ENCODE measurements at places on chromosomes 6 and 20.

GRCh38 chr6:144185133-144185836 lies 35.0 kb downstream of the STX11 start:
- DNase-seq: no peak

DNA sequence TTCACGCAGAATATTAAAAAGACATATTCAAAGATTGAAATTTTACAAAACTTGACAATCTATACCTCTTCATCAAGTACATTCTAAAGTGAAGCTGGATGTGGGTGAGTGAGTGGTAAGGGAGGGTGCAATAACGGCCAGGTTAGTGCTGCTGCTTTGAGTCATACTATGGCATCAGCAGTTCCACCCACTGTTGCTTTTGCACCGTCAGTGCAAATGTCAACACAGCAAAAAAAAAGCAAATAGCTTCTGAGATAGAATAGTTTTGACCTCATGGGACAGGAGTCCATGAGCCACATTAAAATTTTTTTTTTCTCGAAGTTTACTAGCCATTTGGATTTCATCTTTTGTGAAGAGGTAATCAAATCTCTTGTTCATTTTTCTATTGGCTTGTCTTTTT lies 31.8 kb downstream of the PSMF1 start:
- DNase-seq: no peak

- no peak for DNase-seq
These were observed 129.5 kb downstream of the FOXC1 start for GRCh38 chr6:1739220-1739619.

GRCh38 chr6:44527583-44528369 lies 140.3 kb downstream of the CDC5L start:
- DNase-seq: no peak

DNA sequence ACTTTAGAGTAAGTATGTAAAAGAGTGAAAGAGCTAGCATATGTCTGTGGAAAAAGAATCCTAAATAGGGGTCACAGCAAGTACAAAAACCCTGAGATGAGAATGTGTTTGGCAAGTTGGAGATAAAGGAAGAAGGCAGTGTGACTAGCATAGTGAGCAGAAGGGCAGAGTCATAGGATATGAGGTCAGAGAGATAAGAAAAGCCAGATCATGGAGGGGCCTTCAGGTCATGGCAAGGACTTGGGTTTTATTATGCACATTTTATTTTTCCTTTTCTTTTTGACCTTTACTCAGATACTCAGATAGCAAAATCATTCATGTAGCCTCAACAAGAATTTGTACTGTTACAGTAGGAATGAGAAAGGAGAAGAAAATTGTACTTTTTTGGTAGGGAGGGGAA lies 138.0 kb downstream of the GJA1 start:
- no peak for DNase-seq

DNA sequence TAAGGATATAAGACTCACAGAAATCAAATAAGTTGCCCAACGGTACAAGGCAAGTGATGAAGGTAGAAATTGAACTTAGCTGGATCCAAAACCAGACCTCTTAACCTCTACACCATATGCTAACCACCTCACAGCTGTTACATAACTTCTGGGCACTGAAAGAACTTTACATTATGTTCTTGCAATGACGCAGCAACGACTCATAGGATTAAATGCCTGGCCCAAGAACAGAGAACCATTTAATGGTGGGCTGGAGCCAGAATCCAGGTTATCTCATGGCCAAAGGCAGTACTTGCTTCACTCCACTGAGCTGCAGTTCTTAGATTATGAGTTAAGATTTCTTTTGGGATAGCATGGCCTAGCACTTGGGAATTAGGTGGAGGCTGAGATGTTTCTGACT lies 4.4 kb downstream of the TRMT6 start:
- no peak for DNase-seq

DNA sequence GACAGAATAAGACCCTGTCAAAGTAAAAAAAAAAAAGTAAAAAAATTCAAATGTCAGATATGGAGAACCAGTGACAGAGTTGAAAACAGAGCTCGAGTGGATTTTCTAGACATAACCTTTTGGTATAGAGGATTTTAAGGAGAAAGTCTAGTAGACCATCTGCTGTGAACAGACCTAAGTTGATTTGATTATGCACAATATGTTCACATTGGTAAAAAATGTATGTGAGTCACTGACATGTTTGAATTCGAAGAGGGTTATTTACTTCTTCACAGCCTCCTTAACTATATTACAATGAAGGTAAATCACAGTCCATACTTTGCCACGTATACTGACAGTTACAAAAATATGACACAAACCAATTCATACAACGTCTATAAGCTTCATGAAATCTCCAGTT lies 7.4 kb downstream of the TINAG start:
- no peak for DNase-seq

GRCh38 chr20:48463096-48463720 lies 364.6 kb downstream of the PREX1 start:
- DNase-seq: no peak

DNA sequence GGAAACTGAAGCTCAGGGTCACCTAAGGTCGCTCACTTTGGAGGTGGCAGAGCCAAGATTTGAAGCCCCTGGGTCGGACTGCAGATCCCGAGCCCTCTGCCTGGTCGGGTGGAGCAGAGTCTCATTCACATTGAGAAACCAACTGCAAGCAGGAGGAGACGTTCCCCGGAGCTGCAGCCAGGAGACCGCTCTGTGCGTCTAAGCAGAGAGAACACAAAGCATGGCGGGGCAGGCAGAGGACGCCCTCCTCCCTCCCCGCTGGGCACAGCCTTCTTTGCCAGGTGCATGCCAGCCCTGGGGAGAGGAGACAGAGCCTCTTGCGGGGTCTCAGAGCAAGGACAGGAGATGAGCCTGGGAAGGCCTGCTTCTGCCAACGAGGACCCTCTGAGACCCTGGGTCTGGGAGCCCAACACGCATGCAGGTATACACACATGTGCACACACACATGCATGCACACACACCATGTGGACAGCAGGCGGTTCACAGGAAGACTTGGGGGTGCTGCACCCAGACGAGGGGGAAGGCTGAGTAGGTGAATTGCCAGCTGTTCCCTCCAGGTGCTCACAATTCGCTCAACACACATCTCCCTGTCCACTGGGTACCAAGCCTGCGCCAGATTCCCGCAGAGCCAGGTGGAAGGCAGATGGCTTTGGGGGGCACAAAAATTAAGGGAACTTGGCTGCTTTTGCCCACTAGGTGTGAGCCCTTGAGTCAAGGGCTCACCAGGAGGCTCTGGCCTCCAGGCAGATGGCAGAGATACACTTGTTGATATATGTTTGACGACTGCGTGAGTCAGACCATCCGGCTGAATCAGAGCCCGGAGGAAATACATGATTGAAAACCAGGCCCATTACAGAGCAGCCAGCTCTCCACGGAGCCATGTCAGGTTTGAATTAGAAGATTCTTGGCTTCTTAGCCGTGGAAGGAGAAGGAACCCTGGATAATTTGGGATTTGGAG lies 5.5 kb upstream of the NTSR1 start:
- peak; percentile 77 for DNase-seq

DNA sequence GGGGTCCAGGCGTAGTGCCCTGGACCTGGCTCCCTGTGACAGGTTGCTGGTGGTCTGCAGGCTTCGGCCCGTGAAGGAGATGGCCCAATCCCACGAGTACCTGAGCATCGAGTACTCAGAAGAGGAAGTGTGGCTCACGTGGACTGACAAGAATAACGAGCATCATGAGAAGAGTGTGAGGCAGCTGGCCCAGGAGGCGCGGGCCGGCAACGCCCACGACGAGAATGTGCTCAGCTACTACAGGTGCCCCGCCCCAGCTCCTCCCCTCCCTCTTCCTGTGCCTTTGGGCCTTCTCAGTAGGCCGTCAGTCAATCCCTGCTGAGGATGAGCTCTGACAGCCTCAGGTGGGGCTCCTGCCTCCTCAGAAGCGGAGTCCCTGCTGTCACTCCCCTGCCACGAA lies 42.6 kb downstream of the UQCC2 start:
- DNase-seq: no peak

DNA sequence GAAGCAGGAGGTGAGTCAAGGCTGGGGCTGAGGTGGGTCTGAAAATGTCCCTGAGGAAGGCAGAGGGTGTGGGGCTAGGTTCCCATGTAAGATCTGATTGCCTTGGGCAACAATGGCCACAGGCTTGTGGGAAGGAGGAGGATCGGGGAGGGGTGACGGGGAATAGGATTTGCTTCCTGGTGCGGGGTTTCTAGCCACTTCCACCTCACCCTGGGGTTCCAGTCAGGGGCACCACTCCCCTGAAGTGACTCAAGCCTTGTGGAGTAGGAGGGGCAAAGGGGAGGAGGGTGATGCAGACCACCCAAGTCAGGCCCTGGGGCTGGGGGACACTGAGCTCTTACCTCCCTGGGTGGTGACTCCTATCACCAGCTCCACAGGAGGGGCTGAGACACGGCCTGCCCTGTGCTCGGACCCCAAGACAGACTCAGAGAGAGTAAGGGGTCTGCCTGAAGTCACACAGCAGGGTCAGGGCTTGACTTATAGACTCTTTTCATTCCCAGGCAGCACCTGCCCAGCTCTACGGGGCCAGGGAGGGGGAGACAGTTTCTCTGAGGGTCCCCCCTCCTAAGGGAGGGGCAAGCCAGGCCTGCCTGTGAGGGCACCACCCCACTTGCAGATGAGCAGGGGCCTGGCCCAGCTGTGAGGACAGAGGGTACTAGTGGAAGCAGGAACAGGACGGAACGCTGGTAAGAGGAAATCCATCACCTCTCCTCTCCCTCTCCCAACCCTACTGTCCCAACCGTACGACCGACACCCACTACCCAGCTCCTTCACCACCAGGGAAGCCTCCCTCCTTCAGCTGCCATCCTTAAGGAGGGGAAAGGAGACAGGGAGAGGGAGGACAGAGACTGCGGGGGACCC lies 12.4 kb upstream of the SPDEF start:
- DNase-seq: no peak

GRCh38 chr20:50153500-50154377 lies at the start of gene PEDS1:
Gene PEDS1, minus strand, starts transcription at chr20:50153723. Its CDS starts 86 bp downstream, at chr20:50153637.
- DNase-seq: peak; percentile 75

GRCh38 chr20:37339208-37339607 lies 6.7 kb upstream of the SRC start:
- no peak for DNase-seq

DNA sequence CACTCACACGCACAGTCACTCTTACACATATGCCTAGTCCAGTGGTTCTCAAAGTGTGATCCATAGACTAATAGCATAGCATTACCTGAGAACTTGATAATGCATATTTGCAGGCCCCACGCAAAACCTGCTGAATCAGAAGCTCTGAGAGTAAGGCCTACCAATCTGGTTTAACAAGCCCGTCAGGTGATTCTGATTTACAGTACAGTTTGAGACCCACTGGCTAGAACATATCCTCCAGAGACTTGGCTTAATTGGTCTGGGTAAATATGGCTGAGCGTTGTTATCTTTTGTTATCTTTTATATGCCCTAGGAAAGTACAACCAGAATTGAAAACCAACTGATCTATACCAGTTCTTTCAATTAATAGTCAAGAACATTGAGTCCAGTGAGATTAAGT lies 9.6 kb downstream of the TSPYL4 start:
- DNase-seq: no peak

GRCh38 chr6:41379306-41379705 lies 43.9 kb downstream of the NCR2 start:
- no peak for DNase-seq

DNA sequence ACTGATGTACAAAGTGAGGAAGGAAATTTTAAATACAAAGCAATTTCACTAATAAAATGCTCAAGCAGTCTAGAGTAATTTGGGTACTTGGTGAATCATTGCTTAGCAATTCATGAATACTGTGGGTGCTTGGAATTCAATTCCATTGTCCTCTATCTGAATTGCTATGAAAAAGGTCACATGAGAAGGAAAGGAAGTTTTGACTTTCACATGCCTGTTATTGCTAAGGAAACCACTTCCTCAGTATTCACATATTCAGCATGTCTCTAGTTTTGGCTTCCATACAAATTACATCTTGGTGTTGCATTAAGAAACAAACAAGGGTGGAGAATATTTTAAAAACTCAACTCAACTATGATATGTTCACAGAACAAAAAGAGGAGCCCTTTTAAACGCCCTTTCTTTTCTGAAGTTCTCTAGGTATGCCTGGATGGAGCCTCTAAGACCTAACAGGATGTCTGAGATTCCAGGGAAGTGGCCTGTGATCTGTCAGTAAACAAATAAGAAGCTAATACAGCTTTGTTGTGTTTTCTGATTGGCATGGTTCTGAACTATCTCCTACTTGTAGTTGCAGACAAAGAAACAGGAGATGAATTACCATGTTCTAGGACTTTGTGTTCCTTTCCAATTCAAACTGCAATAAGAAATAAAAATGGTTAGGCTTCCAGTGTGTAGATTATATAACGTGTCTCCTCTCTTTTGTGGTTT lies 190.4 kb downstream of the OGFRL1 start:
- DNase-seq: peak; percentile 75

- no peak for DNase-seq
These were observed 17.0 kb downstream of the ADGRB3 start for GRCh38 chr6:68652117-68652536.

DNA sequence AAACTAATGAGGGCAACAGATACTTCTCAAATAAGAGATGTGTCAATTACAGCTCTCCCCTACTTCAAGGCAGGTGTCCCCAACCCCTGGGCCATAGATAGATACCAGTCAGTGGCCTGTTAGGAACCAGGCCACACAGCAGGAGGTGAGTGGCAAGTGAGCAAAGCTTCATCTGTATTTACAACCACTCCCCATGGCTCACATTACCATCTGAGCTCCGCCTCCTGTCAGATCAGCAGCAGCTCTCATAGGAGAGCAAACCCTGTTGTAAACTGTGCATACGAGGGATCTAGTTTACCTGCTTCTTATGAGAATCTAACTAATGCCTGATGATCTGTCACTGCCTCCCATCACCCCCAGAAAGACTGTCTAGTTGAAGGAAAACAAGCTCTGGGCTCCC lies 422.1 kb downstream of the GJA1 start:
- no peak for DNase-seq

DNA sequence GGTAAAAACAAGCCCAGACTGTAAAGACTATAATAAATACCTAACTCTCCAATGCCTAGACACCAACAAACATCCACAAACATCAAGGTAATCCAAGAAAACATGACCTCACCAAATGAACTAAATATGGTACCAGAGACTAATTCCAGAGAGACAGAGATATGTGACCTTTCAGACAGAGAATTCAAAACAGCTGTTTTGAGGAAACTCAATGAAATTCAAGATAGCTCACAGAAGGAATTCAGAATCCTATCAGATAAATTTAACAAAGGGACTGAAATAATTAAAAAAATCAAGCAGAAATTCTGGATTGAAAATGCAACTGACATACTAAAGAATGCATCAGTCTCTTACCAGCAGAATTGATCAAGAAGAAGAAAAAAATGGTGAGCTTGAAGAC lies 26.6 kb downstream of the NCOA6 start:
- no peak for DNase-seq

- DNase-seq: no peak
These were observed 106.5 kb downstream of the MAN1A1 start for GRCh38 chr6:119243037-119243436.

GRCh38 chr20:13147971-13148370 lies 73.1 kb upstream of the ISM1 start:
- no peak for DNase-seq

GRCh38 chr6:52160472-52161104 lies 25.6 kb upstream of the IL17A start:
- DNase-seq: no peak

GRCh38 chr6:50681213-50681824 lies 32.0 kb upstream of the TFAP2D start:
- DNase-seq: no peak
